Airway epithelial cell (primary cell): ENCODE measurements at places on chromosomes 11 and 22. TPM values are rescaled to one million over a fixed set of nuclear protein-coding genes. Genes with fewer than 3 reads are reported as not detected.

Gene MB
- not detected in 2 replicates for total RNA-seq

Gene RIMBP3B
- 0.14 TPM in 2 replicates for total RNA-seq

Gene CHCHD10
- 0.98 and 7.2 TPM in 2 replicates for total RNA-seq

Gene HMGXB4
- total RNA-seq: 10.0 and 17.8 TPM in 2 replicates

Gene ELMOD1
- total RNA-seq: not detected in 2 replicates

Gene OR6T1
- total RNA-seq: not detected in 2 replicates

Gene HEPHL1
- 0.79 and 1.1 TPM in 2 replicates for total RNA-seq

Gene APOL5
- not detected in 2 replicates for total RNA-seq

Gene LINC01488
- total RNA-seq: not detected in 2 replicates

Gene CRYBB1
- not detected in 2 replicates for total RNA-seq

Gene CLMP
- total RNA-seq: 16.9 and 25.7 TPM in 2 replicates

Gene PSMC3
- 136 and 162 TPM in 2 replicates for total RNA-seq

Gene CLDN5
- 0.14 and 0.37 TPM in 2 replicates for total RNA-seq

Gene ANGPTL5
- total RNA-seq: not detected in 2 replicates

Gene INS
- not detected in 2 replicates for total RNA-seq

Gene FBLN1
- total RNA-seq: 46.7 and 49.7 TPM in 2 replicates
